ENCODE measurements at places on chromosomes 2 and 18.

DNA sequence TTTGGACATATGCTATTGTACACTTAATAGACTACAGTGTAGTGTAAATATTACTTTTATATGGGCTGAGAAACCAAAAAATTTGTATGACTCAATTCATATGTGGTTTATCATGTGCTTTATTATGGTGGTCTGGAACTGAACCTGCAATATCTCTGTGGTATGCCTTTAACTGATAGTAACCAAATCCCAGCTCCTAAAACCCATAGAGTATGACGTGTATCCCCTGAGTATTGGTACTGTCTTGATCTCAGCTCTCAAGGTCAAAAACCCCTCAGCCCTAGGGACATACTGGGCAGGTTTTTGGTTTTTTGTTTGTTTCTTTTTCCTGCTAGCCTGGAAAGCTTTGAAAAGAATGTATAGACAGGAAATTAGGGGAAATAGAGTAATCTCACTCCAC is 42.2 kb upstream of the ARHGAP15 start:
- no peak for DNase-seq

DNA sequence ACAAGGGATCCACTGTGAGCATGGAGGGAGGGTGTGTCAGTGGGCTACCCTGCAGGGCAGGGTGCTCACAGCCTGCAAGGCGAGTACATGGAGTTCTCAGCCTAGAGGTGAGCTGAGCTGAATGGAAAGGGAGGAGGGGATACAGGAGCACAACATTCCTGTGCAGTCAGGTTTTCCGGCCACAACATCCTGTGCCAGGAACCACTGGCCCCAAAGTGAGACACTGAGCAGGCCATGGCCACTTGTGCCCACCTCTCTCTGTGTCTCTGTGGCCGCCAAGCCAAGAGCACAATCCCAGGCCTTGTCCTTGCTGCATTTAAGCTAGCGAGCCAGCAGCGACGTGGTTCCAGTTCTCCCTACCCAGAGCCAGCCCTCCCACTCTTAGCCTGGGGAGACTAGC is 6.1 kb downstream of the DOK1 start:
- DNase-seq, result no peak

DNA sequence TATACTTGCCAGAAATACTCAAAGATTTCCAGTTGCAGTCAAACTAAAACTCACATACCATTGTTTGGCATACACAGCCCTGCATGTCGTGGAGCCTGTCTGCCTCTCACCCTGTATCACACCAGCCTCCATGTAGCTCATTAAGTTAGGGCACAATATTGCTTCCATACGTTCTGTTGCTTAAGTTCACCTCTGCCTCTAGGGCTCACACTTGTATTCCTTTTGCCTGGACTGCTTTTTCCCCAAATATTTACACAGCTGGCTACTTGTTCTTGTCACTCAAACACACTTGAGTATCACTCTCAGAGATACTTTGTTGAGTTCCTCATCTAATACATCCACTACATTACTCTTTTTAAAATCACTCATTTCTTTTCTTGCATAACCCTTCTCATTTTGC is 83.1 kb downstream of the PTH2R start:
- DNase-seq, result no peak

GRCh38 chr18:3747176-3747973 is 297.4 kb downstream of the TGIF1 start:
- no peak for DNase-seq

GRCh38 chr2:355773-356172 is 67.9 kb upstream of the ALKAL2 start:
- no peak for DNase-seq

DNA sequence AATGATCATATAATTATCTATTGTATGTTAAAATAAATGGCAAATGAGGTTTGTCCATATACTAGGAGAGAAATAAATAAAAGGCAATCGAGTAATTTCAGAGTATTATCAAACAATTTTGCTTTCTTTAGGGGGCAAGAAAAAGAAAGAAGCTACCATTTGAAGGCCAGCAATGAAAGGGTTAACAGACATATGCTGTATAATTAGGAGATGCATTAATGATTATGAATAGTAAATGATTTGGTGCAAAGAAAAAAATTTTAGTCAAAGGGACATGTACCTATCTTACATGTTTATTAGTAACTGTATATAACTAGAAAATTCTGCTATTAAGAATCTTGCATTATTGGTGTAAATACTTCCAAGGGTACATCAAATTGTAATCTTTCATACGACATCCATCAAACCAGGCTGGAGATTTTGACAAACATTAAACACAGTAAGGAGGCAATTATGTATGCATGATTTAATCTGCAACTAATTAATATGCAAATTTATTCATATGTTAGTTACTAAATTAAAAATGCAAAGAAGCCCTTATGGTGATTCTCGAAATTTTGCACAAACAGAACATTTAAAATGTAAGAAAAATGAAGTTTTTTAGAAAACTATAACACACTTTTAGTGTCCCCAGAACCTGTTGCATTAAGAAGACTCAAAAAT is 251.4 kb downstream of the TCF4 start:
- DNase-seq, result no peak

DNA sequence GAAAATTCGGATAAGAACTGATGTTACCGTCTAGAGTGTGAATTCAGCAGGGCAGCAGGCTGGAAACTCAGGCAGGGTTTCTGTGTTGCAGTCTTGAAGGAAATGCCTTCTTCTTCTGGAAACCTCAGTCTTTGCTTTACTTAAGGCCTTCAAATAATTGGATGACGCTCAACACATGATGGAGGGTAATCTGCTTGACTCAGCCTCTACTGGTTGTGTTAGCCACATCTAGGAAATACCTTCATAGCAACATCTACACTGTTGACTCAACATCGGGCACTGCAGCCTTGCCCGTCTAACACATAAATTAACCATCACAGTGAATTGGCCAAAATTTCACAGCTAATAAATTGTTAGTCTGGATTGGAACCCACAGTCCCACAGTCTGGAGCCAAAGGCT is 37.2 kb downstream of the YPEL5 start:
- DNase-seq, result no peak

- no peak for DNase-seq
These were observed 39.9 kb downstream of the DSEL start for GRCh38 chr18:67476585-67476984.

GRCh38 chr2:68217729-68218128 is 34.6 kb downstream of the PPP3R1 start:
- no peak for DNase-seq

- no peak for DNase-seq
These were observed 9.4 kb upstream of the RAPGEF4 start for GRCh38 chr2:172726172-172726735.

DNA sequence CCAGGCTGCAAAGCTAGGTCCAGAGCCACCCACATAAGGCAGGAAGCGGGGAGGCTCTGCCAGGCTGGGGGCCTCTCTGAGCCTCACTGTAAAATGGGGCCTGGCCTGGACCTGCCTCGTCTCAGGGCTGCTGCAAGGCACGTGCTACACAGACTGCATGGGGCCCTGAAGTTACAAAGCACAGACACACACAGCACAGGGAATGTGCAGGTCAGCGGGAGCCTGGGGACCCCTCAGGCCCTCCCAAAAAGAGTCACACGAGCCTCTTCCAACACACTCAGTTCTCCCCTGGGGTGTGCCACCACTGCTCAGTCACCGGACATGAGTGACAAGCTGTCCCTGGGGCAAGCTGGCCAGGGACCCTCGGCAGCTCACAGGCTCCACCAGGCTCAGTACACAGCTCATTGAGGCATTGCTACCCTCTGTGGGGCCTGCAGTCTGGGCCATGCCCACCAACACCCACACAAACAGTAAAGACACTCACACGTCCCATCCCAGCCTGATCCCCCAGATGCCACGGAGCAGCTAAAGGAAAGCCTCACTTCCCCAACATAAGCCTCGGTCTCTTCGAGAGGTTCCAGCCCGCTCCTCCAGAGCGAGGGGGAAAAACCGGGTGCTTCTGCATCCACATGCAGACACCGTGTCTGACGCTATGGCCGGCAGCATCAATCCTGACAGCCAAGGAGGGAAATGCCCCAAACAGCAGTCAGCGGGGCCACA is 33.7 kb downstream of the BOK start:
- no peak for DNase-seq

Measured in stimulated activated CD4-positive, alpha-beta T cell treated with anti-CD3 and anti-CD28 coated beads, Interleukin-1b, Interleukin-23, amount 100 ng/mL, for 1 hour (primary cell).